ENCODE measurements at places on chromosomes 1 and 21.

GRCh38 chr1:222310836-222311235, 237.1 kb downstream of the HHIPL2 start:
- no peak for DNase-seq

GRCh38 chr1:44724955-44725698, 5.8 kb downstream of the RNU5D-1 start:
- no peak for DNase-seq

DNA sequence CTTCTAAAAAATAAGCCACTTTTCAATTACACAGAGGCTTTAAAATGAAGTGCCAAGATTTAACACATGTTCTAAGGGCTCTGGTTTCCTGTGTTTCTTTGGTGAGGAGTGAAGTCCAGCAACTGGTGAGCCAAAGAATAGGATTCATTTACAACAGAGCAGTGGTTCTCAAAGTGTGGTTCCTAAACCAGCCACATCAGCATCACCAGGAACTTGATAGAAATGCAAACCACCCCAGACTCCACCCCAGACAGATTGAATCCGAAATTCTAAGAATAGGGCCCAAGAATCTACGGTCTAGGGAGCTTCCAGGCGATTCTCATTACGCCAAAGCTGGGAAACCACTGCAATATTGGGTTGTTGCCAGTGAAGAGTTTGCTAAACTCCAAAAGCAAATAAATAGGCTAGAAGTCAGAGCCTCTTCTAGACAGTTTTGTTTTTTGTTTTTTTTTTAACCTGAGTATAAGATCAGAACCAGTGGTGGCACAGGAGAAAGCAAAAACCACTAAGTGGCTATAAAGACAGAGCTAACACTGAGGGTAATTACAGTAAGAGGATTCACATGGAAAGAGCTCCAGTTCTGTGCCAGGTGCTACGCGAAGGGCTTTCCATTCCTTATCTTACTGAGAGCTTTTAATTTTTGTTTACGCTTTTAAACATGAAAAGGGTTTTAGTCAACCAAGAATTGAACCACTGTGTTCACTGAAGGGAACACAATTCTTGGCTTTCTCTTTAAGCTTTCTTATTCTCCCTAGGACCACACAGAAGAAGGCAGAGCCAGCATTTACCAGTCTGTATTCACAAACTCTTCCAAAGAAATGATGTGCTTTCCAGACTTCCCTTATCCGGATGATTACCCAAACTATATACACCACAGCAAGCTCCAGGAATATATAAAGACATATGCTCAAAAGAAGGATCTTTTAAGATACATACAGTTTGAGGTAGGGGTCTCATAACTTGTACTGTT, 42.4 kb upstream of the FMO2 start:
- peak; percentile 96 for DNase-seq

GRCh38 chr21:40976198-40977109, 129.5 kb upstream of the DSCAM start:
- DNase-seq = no peak

DNA sequence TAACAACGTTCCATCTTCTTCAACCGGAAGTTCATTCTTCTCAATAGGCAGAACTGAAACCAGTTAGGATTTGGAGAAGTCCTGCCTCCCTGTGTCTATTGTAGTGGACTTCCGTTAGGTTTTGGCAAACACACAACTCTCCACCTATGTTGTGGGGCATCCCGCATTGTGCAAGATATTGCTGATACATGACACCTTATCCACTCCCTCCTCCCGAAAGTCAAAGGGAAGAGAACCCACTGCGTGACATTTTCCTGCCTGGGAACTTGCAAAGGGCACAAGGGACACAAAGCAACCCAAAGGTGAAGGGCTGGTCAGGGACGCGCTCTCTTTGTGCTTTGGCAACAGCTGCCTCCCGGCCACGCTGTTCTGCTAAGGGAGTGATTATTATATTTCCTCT, 164.8 kb downstream of the TPR start:
- no peak for DNase-seq

GRCh38 chr1:204046346-204046745, 26.6 kb upstream of the SOX13 start:
- DNase-seq = no peak

GRCh38 chr1:33126411-33127000, 45.6 kb downstream of the AZIN2 start:
- DNase-seq = no peak

GRCh38 chr21:18265944-18266343, 21.3 kb downstream of the CHODL start:
- no peak for DNase-seq

Data from fibroblast of mammary gland (primary cell).